ENCODE measurements at places on chromosomes 1 and 21. TPM values are rescaled to one million over a fixed set of nuclear protein-coding genes. Genes with fewer than 3 reads are reported as not detected.

The CDK18 gene
- total RNA-seq = 13.6 TPM

GRCh38 chr1:161190962-161191521 is 7.8 kb downstream of the ADAMTS4 start:
- DNase-seq = no peak

- peak; percentile 0 for DNase-seq
These were observed 55.5 kb downstream of the TRIM11 start for GRCh38 chr1:228350831-228351781.

DNA sequence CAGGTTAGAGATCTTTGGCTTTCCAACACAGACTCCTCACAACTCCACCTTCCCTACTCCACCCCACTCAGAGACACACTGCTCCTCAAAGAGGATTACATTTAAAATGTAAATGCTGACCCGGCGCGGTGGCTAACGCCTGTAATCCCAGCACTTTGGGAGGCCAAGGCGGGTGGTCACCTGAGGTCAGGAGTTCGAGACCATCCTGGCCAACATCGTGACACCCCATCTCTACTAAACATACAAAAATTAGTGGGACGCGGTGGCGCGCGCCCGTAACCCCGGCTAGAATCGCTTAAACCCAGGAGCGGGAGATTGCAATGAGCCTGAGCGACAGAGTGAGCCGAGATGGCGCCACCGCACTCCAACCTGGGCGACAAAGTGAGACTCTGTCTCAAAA is 1.8 kb upstream of the ANP32E start:
- no peak for DNase-seq
